ENCODE measurements at places on chromosomes 11 and 22.
A peak's percentile ranks its signal among the peaks of the same experiment; 100 is the strongest.

DNA sequence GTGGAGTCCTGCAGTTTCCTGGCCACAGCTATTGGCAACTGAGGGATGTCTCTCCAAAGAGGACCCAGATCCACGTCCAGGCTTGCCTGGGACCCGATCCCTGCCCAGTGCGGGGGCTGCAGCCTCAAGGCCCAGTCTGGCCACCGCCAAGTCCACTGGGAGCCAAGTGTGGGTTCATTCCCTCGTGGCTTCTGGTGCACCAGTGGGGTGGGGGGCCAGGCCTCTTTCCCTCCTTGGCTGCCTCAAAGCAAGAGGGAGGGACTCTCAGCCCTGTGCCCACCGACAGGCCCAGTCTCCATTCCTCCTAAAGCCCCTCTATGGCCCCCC lies 13.3 kb upstream of the PIM3 start:
- no peak for DNase-seq

- no peak for DNase-seq
These were observed 29.5 kb downstream of the MMP27 start for GRCh38 chr11:102676084-102676483.

DNA sequence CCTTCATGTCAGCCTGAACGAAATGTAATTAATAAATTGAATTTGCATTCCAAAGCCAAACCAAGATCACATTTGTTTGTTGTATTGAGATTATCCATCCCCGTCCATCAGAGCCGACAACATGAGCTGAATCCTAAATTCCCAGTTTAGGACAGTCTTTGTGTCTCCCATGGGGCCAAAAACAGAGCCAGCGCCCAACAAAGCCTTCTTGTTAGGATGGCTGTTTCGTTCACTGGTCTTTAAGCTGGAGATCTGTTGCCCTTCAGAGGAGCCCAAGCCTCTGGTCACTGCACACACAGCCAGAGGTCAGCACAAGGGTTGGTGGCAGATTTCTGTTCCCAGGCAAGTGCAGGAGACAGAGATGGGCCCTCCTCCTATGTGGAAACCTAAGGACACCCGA lies 25.8 kb downstream of the DSCAML1 start:
- DNase-seq, result no peak

DNA sequence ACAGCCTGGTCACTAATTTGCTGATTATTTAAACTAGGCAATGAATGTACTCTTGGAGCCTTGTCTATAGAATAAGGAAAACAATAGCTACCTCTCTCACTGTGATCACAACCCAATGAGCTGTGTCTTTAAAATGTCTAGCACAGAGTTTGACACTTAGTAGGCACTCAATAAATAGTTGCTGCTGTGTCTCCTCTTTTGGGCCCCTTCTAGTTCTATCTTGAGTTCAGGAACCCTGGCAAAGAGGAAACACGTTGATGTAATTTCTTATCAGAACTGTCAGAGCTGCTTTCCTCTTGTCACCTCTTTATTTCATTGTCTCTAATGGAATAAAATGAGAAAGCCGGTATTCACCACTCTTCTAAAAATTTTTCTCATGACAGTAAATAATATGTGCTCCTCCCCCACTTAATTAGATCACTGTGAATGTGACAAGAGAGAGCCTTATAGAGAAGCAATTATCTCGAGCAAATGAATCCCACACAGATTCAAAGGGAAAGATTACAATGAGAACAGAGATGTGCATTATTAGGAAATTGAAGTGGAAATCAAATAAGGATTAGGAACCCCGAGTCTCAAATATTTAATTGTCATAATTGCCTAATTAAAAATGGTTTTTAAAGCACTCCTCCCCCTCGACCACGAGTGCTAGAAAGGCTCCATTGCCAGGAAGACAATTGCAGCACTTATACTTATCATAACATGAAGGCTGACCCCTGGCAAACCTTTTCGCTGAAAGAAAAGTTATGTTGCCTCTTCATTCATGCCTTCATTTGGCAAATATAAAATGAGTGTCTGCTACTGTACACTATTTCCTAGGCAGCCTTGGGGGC lies 175.0 kb upstream of the BDNF start:
- DNase-seq, result no peak

- peak; percentile 56 for DNase-seq
These were observed 46.2 kb downstream of the BLID start for GRCh38 chr11:122069707-122070360.

- peak; percentile 80 for DNase-seq
These were observed 2.2 kb downstream of the BCR start for GRCh38 chr22:23182309-23183060.

GRCh38 chr11:13923182-13923581 lies 39.3 kb upstream of the SPON1 start:
- no peak for DNase-seq

DNA sequence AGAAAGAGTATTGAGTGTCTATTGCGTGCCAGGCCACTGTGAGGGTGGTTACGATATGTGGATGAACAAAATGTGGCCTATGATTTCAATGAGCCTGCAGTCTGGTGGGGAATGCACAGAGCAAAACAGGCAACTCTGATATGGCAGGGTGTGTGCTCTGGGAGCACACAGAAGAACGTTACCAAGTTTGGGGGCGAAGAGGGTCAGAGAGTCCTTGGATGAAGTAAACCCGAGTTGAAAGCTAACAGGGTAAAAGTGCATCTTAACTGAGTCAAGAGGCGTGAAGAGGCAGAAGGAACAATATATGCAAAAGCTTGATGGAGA lies 258 bp downstream of the CFAP68 start:
- DNase-seq, result no peak

GRCh38 chr11:81725701-81726100 lies 1008.0 kb downstream of the FAM181B start:
- peak; percentile 11 for DNase-seq

DNA sequence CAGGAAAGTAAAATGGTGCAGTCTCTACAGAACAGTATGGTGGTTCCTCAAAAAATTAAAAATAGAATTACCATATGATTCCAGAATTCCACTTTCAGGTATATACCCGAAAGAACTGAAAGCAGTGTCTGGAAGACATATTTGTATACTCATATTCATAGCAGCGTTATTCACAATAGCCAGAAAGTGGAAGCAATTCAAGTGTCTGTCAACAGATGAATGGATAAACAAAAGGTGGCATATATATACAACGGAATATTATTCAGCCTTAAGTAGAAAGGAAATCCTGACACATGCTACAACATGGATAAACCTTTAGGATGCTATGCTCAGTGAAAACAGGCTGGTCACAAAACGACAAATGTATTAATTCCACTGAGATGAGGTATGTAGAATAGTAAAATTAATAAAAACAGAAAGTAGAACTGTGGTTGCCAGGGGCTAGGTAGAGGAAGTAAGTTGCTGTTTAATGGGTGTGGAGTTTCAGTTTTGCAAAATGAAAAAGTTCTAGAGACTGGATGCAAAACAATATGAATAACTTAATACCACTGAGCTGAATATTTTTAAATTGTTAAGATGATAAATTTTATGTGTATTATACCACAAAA lies 14.5 kb downstream of the SAA1 start:
- DNase-seq, result no peak

- no peak for DNase-seq
These were observed 95.3 kb downstream of the ST3GAL4 start for GRCh38 chr11:126450806-126451205.

GRCh38 chr11:112051768-112052167 lies 22.0 kb downstream of the PIH1D2 start:
- no peak for DNase-seq

DNA sequence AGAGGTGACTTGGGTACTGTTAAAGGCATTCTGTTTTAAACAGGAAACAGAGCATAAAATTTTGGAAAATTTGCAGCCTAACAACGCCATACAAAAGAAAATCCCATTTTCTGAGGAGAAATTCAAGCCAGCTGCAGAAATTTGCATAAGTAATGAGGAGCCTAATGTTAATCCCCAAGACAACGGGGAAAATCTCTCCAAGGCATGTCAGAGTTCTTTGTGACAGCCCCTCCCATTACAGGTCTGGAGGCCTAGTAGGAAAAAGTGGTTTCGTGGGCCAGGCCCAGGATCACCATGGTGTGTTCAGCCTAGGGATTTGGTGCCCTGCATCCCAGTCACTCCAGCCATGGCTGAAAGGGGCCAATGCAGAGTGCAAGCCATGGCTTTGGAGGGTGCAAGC lies 1333.1 kb upstream of the TENM4 start:
- DNase-seq, result no peak

DNA sequence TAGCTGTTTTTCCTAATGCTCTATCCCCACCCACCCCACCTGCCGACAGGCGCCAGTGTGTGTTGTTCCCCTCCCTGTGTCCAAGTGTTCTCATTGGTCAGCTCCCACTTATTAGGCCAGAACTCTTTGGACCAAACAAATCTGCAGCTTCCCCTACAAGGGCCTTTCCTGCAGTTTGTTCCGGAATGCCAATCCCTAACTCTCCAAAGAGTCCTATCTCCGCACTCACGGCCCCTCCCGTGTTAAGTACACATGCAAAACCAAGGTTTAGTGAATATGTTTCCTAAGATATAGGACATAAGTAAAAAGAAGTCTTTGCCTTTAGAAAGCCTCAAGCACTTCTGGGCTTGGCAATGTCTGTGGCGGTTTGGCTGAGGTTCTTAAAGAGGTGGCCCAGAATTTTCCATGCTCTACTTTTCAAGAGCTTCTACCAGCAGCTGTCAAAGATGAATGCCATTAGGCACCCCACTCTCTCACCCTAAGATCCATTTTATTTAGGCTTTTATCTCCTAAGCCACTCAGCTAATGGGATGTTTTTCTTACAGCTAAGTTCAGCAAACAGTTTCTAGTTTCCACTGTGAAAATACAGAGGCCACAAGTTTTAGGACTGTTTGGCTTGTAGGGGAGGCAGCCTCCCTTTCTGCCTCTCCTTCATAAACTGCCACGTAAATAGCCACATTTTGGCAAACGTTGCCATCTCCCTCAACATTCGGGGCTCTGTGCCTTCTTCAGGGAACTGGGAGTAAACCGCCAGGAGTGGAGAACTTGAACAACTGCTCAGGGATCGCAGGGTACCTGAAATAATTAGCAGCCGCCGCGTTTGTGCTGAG lies 1.6 kb downstream of the CD59 start:
- peak; percentile 42 for DNase-seq

DNA sequence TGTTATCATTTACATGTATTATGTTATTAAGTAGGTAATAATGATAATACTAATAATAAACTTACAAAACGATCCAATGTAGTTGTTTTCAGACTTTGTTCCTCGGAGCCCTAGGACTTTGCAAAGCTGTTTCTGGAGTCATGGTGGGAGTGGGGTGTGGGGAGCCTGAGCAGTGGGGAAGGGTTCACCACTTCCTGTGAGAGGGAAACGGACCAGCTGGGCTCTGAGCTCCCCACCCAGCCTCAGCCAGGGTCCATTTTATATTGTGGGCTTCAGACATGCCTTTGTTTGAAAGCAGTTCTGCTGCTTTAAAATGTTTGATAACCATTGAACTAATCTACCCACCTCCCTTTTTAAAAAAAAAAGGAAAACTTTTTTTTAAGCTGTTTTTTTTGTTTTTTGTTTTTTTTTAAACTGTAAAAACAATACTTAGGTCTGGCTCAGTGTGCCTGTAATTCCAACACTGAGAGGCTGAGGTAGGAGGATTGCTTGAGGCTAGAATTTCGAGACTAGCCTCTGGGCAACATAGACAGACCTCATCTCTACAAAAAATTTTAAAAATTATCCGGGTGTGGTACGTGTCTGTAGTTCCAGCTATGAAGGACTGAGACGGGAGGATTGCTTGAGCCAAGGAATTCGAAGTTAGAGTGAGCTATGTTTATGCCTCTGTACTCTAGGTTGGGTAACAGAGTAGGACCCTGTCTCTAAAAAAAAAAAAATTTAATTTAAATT lies 7.0 kb downstream of the SERPING1 start:
- DNase-seq, result no peak

DNA sequence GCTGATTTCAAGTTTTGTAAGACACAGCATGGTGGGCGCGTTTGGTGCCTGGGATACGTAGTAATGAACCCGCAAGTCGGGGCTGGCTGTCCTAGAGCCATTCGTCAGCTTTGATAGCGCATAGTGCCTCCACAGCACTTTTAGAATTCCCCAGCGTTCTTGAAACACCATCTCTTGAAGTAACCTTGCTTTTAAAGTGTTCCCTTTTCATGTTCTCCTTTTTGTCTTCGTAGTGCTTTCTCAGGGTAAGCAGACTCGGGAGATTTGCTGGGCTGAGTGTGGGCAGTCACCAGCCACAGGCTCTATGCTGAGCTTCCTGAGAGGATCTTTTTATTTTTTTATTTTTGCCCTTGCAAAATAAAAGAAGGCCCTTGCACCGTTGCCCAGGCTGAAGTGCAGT lies 39.6 kb upstream of the CTTN start:
- no peak for DNase-seq

GRCh38 chr11:131688048-131688693 lies 317.8 kb downstream of the NTM start:
- peak; percentile 57 for DNase-seq

DNA sequence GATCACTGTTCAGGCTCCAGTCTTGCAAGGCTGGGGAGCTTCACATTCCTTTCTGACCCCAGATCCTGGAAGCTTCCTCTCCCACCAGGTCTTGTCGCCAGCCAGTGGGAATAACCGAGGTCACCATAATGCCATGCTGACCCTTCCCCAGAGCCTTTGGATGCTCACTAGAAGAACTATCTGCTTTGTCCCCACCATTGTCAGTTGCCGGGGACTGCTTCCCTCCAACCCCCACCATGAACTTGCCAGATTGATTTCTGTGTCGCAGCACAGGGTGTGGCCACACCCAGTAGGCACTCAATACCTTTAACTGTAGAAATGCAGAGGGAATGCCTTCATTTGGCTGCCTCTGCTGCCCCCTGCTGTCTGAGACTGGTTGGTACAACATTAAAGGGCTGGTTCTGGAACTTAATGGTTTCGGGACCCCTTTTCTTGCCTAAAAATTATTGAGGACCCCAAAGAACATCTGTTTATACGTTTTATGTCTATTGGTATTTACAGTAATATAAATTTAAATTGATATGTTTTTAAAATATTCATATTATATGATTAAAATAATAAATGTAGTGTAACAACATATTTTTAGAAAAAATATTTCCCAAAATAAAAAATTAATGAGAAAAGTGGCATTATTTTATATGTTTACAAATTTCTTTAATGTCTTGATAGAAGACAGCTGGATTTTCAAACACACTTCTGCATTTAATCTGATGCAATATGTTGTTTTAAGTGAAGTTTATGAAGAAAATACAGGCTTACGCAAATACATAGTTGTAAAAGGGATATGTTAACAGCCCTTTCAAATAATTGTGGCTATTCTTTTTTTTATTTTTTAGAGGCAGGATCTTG lies 6.7 kb upstream of the GDPD5 start:
- DNase-seq, result peak; percentile 64

GRCh38 chr11:122647736-122648275 lies 7.7 kb upstream of the UBASH3B start:
- no peak for DNase-seq

GRCh38 chr22:45238957-45239680 lies 1.6 kb downstream of the KIAA0930 start:
- no peak for DNase-seq

GRCh38 chr22:33314316-33314715 lies 256.1 kb upstream of the SYN3 start:
- DNase-seq, result no peak

DNA sequence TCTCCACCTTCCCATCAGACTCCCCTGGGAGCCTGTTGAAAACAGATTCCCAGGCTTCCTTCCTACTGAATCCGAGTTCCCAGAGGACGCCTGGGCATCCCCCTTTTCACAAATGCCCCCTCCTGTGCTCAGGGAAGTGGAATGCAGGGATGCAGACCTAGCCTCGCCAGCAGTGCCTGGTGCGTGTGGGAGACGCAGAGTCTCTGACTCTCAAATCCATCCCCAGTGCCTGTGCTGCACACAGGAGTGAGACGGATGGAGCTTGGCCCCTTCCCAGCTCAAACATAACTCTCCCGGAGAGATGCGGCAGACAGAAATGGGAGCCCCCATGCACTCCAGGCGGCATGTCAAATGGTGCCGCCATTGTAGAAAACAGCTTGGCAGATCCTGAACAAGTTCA lies 62.6 kb downstream of the CTTN start:
- DNase-seq, result no peak

Measured in epithelial cell of esophagus (primary cell).